Neural crest cell (in vitro differentiated cells): ENCODE measurements at places on chromosomes 1 and 21. TPM values are rescaled to one million over a fixed set of nuclear protein-coding genes. Genes with fewer than 3 reads are reported as not detected.
A peak's percentile ranks its signal among the peaks of the same experiment; 100 is the strongest.

DNA sequence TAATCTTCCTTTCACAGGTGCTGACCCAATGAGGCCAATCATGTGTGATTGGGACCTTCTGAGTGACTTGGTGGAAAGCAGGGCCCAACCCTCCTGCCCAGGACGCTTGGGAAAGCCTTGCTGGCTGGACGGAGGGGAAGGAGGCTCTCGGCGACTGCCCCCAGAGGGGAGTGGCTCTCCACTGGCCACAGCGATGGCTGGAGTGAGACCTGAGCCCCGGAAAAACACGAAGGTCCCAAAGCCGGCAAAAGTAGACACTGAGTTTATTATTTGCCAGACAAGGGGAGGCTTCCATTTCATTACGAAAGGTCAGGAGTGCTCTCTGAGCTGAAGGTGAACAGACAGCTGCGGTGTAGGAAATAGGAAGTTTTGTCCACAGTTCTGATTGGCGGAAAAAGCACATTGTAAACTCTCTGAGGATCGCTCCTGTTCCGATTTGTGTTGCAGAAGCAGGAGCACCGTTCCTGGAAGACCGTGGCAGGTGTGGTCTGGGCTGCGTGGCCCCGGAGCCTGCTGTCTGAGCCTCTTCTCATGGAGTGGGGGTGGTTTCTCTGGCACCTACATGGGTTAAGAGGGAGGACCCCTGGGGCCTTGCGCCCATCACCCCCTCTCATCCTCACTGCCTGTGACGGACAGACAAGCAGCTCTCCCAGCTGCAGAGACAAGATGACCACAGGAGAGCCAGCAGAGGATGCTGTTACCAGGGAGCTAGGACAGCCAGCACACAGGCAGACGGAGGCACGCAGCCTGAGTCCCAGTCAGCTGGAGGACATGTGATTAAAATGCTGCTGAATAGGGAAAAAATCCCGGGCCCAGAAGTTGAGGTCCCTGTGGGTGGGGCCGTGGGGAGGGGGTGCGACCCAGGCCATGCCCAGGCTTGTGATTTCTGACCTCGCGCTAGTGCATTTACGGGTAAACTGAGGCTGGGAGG lies 41.5 kb downstream of the KRTAP10-1 start:
- no peak for DNase-seq

DNA sequence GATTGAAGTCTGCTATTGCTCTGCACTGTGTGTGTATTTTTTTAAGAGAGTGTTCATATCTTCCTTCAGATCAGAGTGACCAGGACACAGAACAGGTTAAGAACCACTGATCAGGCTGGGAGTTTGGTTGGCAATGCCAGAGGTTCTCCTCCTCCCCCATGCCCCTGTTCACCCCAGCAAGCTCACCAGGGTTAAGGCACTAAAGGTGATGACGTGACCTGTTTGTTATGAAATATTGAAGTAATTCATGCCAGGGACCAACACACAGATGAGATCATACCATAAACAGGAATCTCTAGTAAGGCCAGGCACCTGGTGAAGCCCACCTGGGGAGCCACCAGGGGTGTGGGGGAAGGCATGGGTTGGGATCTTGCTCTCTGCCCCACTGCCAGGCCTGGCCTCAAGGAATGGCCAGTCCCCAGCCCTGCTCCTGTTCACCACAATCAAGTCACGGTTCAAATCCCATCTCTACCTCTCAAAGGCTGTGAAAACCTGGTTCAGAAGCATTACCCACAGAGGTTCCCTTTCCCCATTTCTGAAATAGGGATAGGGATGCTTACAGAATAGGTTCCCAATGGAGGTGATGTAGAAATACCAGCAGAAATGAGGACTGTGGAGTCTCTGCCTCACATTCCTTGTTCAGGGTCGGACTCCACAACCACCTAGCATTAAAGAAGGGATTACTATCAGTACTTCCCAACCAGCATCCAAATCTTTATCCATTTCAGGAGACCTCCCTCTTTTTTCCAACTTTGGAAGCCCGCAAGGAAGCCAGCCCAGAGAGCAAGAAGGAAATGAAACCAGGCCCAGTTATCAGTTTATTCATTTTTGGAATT lies 2.4 kb downstream of the ID3 start:
- DNase-seq, result no peak

The SDE2 gene
- 18.1 TPM in 2 replicates for total RNA-seq

DNA sequence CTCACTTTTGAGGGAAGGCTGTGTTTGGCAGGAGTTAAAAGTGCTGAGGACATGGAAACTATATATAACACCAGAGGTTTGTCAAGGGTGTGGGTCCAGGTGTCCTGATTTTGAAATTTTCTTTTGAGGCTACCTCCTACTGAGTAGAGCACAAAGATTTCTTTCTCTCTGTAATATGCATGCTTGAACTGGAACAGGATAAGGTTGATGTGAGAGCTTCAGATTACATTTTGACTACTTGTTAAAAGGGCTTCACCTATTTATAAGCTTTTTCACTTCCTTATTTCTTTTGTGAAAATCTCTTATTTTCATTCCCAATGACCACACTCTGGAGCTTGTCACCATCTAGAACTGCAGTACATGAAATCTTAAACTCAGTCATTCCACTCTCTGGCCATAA lies 59.8 kb upstream of the PLA2G4A start:
- DNase-seq, result no peak

GRCh38 chr1:30469426-30469825 lies 254.0 kb downstream of the MATN1 start:
- DNase-seq, result no peak

The ACBD6 gene
- 56.4 and 59.1 TPM in 2 replicates for total RNA-seq

- DNase-seq, result no peak
Measured at GRCh38 chr1:4086921-4087320, 186.8 kb upstream of the C1orf174 start.

The CYP2J2 gene
- total RNA-seq, result 1.3 and 1.6 TPM in 2 replicates

The A3GALT2 gene
- total RNA-seq, result not detected in 2 replicates

The GJB4 gene
- total RNA-seq, result not detected in 2 replicates

- no peak for DNase-seq
Measured at GRCh38 chr1:175449306-175449705, 256.7 kb upstream of the KIAA0040 start.

DNA sequence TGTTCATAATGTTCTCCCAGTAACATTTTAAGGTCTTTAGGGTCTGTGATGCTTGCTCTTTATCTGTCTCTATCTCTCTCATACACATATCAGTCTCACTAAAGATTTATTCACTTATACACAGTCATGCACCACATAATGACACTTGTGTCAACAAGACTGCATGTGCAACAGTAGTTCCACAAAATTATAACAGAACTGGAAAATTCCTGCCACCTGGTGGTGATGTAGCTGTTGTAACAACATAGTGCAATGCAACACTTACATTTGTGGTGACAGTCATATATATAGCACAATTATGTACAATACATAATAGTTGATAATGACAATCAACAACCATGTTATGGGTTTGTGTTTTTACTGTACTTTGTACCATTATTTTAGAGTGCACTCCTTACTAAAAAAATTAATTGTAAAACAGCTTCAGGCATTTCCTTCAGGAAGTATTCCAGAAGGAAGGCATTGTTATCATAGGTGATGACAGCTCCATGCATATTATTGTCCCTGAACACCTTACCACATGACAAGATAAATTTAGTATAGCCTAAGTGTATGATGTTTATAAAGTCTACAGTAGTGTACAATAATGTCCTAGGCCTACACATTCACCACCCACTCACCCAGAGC lies 8.1 kb downstream of the TDRD5 start:
- DNase-seq, result peak; percentile 16

DNA sequence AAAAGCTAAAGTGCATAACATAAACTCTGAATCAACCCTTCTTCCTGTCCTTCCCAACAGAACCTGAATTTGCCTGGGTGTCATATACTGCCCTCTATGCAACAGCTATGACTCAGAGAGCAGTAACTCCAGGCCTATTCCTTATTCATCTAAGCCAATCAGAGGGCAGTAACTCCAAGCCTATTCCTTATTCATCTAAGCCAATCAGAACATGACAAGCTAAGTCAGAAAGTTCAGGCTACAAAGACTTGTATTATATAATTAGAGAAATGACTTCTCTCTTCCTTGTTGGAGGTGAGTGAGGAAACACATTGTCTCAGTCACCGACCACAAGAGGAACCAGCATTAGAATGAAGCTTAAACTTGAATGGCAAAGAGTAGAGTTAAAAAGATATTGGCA lies 26.2 kb upstream of the TADA1 start:
- DNase-seq, result no peak

- DNase-seq, result no peak
Measured at GRCh38 chr1:95888941-95889390, 655.0 kb downstream of the RWDD3 start.

The CRP gene
- total RNA-seq, result not detected in 2 replicates

DNA sequence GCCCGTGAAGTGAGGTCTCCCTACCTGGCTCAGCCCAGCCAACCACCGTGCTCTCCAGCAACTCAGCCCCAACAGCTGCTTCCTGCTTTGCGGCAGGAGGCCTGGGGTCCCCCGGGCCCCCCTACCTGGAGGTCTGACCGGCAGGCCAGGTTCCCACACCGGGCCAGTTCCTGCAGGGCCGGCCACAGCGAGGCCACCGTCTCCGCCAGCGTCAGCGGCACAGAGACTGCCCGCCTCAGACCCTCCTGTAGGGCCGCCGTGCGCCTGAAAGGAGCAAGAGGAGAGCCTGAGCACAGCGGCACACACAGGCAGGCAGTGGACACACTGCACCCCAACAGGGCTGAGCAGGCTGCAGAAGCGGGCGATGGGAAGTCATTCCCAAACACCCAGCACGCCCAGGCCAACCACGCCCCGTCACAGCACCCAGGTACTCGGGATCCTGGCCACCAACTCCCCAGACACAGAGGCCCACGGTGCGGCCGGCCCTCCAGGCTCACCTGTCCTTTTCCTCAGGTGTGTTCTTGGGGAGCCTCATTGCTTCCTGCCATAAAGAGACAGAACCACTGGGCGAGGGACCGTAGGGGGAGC lies 16.9 kb downstream of the FTCD start:
- DNase-seq, result no peak

GRCh38 chr1:51749151-51749550 lies 129.4 kb downstream of the NRDC start:
- DNase-seq, result no peak

GRCh38 chr1:205481218-205481617 lies 23.3 kb upstream of the CDK18 start:
- DNase-seq, result no peak

The NBPF1 gene
- total RNA-seq, result 124 and 129 TPM in 2 replicates

GRCh38 chr1:211891708-211892107 lies 61.1 kb upstream of the LPGAT1 start:
- DNase-seq, result no peak

DNA sequence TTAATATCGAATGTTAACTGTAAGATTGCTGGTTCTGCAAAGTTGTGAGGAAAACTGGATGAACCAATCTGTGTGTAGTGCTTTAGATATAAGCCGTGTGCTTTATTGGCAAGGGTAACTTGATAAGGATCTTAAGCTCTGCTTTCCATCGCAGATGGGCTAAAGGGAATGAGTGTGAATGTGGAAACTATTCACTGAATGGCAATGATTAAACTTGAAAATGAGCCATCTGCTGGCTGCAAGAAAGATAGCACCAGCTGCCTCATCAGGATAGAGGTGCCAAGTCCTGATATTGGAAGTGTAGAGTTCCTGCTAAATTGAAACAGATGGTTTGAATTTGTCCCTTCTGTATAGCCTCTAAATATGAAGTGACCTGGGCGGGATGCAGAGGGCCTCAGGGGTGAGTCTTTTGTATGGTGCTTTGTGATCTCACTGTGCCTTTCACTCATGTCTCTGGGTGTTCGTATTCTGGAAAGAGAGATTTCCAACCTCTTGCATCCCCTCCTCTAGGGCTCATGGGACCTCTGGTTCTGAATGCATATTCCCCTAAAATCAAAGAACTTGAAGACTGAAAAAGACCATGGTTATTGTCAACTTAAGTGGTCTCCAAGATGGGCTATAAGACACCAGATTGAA lies 9.2 kb downstream of the FCRL3 start:
- DNase-seq, result no peak

DNA sequence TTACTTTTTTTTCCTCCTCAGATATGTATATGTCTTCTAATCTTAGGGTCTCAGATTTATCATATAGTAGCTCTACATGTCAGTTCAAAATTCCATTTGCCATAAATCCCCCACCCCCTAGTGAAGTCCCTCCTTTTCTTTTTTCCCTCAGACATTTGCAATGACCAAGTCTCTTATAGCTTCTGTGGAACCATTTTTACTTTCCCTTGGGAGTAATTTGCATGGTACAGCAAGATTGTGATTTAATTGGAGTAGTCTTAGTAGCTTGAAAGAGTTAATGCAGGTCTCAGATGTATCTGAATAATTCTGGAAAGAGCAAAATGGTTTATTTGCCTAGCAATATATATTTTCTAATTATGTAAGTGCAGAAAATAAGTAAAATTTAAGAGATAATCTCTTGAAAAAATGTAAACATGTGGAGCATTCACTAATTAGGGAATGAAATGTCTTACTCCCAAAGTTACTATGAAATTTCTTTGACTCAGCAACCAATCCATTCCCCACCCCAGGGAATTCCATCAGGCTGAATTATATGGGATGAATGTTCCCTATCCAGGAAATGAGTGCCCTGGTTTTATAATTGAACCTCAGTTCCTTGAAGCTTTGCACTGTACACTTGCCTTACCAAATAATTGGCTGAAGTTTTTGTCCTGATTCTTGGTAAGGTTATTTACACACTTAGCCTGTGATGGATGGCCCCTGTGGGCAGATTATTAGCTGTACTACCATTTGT lies 267.0 kb downstream of the DNM3 start:
- DNase-seq, result no peak

The ADORA3 gene
- total RNA-seq, result not detected in 2 replicates
